ENCODE measurements at places on chromosomes 3 and 15.
A peak's percentile ranks its signal among the peaks of the same experiment; 100 is the strongest.

DNA sequence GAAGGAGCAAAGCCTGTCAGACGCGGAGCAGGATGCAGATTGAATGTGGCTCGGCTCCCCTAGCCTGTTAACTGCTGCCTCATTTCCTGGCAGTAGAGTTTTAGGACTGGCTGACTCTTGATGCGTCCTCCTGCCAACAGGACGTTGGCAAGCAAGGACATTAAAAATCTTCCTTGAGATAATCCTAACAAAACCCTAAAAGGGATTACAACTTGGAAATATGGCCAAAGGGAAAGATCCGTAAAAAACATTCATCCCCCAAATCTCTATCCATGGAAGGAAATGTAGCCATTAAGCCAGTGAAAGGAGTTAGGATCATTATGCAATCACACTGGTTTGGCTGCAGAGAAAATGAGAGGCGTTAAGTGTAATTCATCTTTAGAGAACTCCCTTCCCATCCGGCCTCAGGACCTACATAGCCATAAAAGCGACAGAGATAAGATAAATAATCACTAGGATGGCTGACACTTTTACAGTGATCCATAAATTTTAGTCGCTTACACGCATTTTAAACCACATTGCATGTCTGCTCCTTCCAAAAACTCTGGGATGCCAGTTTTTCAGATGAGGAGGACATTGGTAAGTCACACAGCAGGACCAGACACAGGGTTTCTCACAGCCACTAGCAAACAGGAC lies 44.5 kb upstream of the C3orf80 start:
- peak; percentile 53 for DNase-seq

- DNase-seq = no peak
These were observed 437.4 kb upstream of the THBS1 start for GRCh38 chr15:39143479-39143878.

DNA sequence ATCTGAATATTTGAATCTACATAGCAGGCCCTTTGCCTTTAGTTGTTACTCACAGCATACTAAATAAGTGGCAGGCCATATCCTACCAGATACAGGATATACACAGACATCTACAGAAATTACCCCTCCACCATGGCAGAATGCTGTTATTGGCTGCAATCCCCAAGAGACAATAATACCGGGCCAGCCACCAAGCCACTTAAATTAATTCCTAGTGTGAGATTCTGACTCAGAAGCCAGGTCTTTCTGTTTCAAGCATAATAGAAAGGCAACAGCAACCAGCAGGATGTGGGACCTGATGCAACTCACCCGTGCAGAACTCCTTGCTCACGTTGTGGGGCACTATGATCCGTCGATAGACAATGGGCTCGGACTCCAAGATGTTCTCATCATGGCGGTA lies 39.8 kb downstream of the CLK3 start:
- DNase-seq = peak; percentile 76

- no peak for DNase-seq
These were observed 8.7 kb downstream of the SPCS1 start for GRCh38 chr3:52714335-52715302.

DNA sequence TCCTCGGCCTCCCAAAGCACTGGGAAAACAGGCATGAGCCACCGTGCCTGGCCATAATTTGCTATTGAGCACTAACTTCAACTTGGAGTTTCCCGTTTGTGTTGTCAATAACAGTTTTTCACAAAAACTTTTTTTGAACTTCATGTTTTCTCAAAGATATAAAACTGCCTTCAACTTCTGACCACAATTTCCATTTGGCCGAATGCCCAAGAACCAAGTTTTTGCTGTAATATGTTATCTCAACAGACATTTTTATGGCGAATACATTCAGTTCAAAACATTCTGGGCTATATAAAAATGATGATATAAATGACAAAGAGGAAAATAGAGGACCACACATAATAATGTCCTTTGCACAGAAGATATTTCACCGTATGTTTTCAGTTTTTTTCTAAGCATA lies 56.4 kb downstream of the NEDD4 start:
- DNase-seq = no peak

DNA sequence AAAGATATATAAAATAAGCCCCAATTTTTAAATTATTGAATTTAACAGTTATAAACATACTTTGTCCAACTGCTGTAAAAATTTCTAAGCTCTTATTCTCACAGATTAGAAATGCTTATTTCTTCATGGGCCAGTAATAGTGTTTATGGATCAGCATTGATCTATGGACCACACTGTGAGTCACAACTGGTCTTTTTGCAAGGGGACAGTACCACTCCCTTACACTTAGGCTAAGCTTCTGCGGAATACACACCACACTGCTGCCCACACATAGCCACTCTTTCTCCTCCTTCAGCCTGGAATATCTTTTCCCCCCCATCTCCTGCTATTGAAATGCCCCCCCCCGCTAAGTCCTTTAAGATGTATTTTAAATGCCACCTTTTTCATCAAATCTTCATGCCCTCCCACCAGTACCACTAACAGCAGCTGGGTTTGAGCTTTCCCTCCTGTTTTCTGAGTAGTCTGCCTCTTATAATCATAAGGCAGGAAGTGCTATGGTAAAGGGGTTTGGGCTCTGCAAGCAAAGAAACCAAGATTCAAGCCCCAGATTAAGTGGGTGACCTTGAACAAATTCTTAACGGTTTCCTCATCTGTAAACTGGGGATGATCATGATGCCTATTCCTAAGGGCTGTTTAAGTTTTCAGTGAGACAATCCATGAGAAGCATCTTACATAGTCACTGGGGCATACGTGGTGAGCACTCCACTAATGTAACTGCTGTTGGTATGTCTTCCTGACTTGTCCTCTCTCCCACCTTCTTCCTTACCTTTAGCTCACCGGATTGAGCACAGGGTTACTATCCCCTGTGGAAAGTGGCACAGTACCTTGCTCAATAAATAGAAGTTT lies 69.2 kb downstream of the DCUN1D1 start:
- DNase-seq = no peak

GRCh38 chr3:69386556-69387385 lies 883 bp upstream of the FRMD4B start:
- no peak for DNase-seq

DNA sequence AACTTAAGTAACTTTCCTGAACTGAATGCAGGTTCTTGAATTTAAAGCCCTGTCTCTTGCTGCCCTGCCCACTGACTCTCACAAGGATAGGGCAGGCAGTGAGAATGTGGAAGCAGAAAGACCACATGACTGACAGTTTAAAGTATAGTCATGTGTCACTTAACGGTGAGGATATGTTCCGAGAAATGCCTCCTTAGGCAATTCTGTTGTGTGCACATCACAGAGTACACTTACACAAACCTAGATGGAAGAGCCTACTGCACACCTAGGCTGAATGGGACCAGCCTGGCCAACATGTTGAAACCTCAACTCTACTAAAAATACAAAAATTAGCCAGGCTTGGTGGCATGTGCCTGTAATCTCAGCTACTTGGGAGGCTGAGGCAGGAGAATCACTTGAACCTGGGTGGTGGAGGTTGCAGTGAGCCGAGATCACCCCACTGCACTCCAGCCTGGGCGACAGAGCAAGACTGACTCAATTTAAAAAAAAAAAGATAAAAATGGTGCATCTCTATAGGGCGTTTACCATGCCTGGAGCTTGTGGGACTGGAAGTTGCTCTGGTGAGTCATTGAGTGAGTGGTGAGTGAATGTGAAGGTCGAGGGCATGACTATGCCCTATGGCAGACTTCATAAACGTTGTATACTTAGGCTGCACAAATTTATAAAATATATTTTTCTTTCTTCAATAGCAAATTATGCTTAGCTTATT lies 18.9 kb upstream of the COPG1 start:
- DNase-seq = no peak

DNA sequence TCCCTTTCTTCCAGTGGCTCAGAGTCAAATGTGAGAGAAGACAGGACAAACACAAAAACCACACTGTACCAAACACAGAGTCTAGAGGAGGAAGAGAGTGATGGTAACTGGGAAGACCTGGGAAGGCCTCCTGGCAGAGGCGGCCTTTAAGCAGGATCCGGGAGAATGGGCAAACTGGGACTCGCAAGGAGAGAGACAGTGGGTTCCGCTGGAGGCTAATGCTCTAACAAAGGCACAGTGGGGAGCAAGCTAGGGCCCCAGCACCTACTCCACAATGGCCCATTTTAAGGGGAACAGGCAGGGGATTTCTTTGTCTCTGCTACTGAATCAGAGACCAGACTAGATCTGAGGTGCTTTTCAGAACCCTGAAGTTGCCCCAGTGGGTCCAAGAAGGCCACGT lies 81.4 kb upstream of the HES1 start:
- no peak for DNase-seq

DNA sequence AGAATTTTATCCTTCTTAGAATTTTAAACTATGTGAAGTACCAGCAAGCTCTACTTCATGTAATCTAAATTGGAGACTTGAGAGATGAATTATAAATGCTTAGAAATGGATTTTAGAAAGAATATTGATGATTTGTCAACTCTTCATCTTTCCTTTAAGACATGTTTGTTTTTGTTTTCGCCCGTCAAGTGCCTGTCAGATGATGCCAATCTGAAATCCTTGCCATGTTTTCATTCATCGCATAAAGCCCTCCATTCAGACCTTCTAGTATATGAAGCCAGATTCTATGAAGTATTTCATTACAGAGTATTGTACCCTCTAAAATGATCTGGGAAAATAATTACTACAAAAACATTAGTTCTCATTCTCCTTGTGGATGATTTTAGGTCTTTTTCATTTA lies 223.2 kb upstream of the SOX2 start:
- no peak for DNase-seq

DNA sequence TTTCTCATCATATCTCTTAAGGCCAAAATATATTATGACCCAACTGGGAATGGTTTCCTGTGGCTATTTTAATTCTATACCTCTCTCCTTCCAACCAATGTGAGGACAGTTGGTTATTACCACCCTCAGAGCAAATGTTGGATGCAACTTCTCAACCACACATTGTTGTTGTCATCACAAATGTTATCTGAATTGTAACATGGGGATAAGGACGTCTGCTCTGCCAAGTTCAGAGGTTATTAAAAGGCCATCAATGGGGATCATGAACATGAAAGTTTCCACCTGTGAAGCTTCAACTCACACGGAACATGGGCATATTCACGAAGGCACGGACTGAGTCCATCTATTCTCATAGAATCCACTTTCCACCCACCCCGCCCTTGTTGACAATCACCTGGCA lies 46.8 kb downstream of the MB21D2 start:
- DNase-seq = no peak

DNA sequence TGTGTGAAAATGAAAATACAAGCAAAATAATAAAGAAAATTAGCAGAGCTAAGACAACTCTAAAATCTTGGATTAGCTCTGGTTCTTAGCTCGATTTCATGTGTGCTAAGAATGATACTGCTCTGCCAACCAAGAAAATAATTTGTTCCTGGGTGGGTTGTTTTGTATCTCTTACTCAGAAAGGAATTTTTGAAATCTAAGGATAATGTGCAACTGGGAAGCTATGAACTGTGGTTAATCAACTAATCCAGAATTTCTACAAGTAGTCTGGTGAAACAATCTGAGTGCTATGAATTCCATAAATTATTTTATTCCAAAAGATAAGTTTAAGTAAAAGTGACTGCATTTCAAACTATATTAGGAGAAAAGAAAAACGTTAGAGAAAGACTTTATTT lies 92.0 kb downstream of the TFDP2 start:
- no peak for DNase-seq

GRCh38 chr3:116417151-116417550 lies 28.1 kb downstream of the LSAMP start:
- no peak for DNase-seq

- DNase-seq = no peak
These were observed 10.9 kb upstream of the TMEM158 start for GRCh38 chr3:45236964-45237363.

- no peak for DNase-seq
These were observed 62.7 kb downstream of the KLHL6 start for GRCh38 chr3:183492849-183493179.

GRCh38 chr3:194987571-194988494 lies 283.1 kb downstream of the XXYLT1 start:
- DNase-seq = no peak

GRCh38 chr3:149806171-149806778 lies 6.7 kb upstream of the RNF13 start:
- DNase-seq = no peak

- peak; percentile 45 for DNase-seq
These were observed 269.5 kb downstream of the SUCLG2 start for GRCh38 chr3:67384760-67385397.

DNA sequence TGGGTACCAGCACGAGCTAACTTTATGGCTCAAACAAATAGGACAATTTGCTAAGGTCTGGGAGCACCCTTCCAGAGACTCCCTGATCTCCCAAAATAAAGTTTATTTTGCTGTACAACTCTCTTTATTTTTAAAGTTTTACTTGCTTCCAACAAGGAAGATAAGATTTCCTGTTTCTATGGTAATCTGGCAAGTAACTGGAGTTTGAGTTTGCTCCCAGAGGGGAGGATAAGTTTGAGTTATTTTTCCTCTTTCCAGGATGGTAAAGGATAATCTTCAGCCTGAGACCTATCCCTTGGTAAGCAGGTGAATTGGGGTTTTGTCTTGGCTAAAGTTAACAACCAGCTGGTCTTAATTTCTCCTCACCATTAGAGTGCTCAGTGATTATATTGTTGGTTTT lies 1019.4 kb upstream of the ALCAM start:
- no peak for DNase-seq

- no peak for DNase-seq
These were observed 36.5 kb downstream of the TGFBR2 start for GRCh38 chr3:30642849-30643361.

- no peak for DNase-seq
These were observed 160.1 kb upstream of the CCDC54 start for GRCh38 chr3:107217172-107217571.

DNA sequence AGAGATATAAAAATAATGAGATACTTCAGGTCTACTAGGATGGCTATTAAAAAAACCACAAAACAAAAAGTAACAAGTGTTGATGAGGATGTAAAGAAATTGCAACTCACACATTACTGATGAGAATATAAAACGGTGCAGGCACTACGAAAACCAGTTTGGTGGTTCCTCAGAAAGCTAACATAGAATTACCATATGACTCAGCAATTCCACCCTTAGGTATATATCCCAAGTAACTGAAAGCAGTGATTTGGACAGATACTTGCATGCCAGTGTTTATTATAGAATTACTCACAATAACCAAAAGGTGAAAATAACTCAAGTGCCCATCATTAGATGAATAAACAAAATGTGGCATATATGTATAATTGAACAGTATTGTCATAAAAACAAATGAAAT lies 87.5 kb upstream of the MELTF start:
- no peak for DNase-seq

GRCh38 chr3:15055019-15055557 lies 10.0 kb downstream of the MRPS25 start:
- DNase-seq = no peak

DNA sequence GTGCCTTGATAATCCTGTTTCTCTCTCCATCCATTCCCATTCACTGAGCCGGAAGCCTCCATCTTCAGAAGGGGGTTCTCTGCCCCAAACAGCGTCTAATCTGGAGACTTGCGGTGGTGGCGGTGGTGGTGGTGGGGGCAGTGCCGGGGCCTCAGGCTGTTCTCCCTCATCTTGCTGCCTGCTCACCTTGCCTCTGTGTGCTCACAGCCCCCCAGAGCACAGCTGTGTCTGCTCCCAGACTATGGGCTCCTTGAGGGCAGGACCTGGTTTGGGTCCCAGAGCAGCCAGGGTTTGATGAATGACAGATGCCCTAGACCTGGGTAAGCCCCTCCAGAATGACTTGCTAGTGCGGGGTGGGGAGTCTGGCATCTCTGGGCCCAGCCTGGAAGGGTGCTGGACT lies 430 bp upstream of the PSTPIP1 start:
- DNase-seq = no peak
